ENCODE measurements at places on chromosomes 3 and 15.

- DNase-seq = no peak
Observed at GRCh38 chr3:174363256-174363655, 495.9 kb upstream of the NAALADL2 start.

DNA sequence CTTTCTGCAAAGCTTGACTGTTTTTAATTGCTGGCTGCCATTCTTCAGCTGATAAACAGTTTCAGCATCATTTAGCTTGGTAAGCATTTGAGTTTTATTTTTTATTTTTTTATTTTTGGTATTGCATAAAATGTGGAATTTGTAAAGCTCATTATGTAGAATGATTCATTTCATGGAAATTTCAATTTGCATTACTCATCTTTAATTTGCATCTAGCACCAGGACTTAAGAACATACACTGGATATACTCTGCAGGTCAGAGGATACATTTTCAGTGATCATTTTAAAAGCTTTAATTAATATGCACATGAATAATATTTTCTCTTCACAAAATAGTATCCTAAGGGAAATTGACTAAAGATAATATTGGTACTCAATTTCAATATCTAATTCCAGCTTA lies 732.4 kb upstream of the BCHE start:
- no peak for DNase-seq

DNA sequence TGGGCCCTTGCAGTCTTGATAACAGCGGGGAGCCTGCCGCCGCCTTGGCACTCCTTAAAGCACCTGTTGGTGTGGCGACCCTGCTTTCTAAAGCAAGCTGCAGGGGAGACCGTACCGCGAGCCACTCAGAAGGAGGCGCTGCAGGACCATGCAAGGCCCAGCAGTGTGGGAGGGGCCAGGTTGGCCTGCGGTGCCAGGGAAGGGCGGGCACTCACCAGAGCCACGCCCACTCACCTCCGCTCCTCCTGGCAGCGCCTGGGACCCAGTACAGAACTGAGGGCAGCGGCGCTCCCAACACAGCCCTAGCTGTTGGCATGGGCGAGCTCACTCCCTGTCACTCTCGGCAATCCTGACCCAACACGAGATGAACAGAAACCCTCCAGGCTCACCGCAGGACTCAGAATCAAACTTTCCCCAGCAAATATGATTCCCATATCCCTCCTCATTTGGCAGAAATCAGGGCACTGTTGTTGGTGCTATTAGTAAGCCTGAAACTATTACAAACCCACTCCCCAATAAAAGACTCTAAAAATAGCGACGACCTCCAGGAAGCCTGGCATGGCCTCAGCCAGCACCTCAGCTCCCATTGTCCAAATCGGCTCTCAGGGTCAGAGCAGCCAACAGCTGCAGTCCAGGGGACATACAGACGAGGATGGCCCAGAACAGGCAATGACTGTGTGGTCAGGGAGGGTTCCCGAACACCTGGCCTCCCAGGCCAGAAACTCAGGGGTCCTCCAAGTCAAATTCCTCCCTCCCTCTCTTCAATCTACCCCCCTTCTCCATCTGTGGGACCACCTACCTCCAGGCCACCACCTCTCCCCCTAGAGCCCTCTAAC lies 77.2 kb downstream of the TBC1D2B start:
- peak; percentile 45 for DNase-seq

DNA sequence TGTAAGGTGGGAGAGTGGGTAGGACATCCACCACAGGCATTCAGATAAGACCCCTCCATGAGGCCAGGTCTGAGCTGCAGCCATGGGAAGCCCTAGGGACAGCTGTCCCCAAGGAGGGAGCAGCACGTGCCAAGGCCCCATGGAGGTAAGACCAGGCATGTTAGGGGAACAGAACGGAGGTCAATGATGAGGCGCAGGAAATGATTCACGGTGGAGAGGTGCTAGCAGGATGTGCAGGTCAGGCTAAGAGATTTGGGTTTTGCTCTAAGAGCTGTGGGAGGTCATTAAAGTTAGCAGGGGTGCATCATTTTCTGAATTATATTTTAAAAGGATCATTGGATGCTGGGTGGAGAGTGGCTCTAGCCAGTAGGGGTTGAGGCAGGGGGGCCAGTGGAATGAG lies 66.4 kb upstream of the SNRPA1 start:
- DNase-seq = no peak

DNA sequence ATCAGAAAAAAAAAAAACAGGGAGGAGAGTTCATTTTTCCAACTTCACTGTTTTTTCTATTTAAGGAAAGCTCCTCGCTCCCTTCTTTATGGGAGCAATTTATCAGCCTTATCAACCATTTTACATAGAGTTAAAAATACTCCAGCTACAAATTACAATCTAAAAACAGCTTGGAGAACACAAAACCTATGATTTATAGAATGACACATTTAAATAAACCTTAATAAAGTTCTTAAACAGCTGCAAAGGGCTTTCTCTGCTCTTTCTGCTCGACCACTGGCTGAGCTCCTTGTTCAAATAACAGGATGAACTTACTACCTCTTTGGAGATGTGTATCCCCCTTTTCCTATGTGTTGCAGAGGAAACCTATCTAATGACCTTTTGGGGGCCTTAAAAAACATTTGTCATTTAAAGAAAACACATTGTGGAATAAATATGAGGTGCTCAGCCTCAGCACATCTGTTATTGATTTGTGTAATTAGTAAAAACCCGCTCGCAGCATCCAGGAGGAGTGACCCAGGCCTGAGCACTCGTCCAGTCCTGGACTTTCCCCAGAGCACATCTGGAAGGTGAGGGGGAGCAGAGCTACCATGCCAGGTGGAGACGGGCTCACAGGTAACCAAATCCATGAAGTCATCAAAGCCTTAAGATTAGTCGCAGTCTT lies 231.2 kb downstream of the ATP8B4 start:
- no peak for DNase-seq

All from stimulated activated CD8-positive, alpha-beta memory T cell treated with anti-CD3 and anti-CD28 coated beads, Interleukin-15, amount 100 ng/mL, for 24 hours (primary cell).